Stimulated activated CD4-positive, alpha-beta T cell treated with anti-CD3 and anti-CD28 coated beads, TNF-alpha, amount 100 ng/mL, for 4 hours (primary cell): ENCODE measurements at places on chromosomes 13 and 19.

DNA sequence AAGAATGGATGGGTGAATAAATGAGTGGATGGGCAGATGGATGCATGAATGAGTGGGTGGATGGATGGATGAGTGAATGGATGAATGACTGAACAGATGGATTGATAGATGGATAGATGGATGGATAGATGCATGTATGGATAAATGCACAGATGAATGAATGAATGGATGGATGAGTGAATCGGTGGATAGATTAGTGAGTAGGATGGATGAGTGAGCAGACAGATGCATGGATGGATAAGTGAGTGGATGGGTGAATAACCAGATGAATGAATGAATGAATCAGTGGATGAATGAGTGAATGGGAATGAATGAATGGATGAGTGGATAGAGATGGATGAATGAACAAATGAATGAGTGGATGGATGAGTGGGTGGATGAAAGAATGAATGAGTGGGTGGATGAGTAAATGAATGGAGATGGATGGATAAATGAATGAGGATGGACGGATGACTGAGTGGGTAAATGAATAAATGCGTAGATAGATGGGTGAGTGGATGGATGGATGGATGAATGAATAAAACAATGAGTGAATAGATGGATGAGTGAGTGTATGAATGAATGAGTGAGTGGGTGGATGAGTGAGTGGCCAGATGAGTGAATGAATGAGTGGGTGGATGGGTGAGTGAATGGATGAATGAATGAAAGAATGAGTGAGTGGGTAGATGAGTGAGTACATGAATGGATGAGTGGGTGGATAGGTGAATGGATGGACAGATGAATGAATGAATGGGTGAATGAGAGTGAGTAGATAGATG lies 13.0 kb downstream of the GAS6 start:
- DNase-seq = no peak

DNA sequence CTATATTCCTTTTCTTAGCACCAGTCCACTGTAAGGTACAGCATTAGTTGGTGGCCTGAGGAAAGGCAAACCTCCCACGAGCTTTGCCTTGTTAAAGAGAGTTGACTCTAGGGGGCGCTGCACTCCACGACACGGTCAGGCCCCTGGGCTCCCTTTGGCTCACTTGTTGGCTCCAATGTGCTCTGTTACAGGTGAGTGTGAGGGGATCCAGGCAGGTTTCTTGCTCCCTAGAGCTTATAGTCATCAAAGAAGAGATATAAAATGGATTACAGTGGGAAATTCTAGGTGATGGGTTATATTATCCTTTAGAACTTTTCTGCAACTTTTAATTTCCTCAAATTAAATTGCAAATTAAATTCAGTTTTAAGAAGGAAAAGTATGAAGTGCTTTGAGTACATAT lies 3.7 kb downstream of the WDR87 start:
- peak; percentile 65 for DNase-seq

- DNase-seq = no peak
Observed at GRCh38 chr13:79011179-79011578, 352.2 kb upstream of the OBI1 start.

DNA sequence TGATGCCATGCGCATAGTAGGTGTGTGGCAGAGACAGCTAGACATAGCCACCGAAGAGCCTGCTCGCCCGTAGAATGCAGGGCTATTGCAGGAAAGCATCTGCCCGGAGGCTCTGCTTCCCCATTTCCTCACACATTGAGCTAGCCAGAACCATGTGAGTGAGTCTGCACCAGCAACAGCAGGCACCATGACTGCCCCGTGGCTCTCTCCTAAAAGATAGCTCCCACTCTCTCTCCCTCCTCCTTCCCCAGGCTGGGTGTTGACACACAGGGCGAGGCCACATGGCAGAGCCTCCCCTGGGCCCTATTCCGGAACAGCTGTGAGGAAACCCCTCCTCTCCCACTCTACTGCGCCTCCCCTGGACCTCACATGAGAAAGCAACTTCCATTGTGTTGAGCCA lies 52.3 kb upstream of the ATP12A start:
- no peak for DNase-seq

- no peak for DNase-seq
Observed at GRCh38 chr19:15810335-15810734, 5.1 kb downstream of the OR10H1 start.

DNA sequence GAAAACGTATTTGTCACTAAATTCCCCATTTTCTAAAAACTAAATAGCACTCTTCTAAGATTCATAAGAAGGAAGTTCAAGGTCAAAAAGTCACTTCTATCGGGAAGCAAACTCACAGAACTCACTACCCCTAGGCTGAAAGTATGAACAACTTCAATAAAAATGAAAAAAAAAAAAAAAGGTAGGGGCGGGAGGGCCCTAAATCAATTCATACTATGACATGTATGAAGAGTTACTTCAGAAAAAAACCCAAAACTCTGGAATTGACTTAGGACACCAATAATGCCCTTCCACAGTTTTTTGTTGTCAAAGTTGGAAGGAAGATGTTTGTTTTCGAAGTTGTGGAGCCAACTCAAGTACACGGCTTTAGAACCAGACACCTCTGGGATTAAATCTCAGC lies 1.1 kb downstream of the SUCLA2 start:
- DNase-seq = no peak

DNA sequence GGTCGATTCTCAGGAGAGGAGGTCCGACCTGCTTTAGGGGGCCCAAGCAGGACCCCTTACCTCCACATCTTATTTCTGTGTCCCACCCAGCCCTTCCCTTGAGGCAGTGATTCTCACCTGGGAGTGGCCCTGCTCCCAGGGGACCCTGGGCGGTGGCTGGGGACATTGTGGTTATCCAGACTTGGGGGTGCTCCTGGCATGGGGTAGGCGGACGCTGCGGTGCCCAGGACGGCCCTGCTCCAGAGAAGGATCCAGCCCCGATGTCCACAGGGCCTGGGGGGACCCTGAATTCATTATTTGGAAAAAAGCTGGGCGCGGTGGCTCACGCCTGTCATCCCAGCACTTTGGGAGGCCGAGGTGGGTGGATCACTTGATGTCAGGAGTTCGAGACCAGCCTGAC lies 84.4 kb downstream of the GADD45B start:
- no peak for DNase-seq
